Cardiac atrium fibroblast (primary cell): ENCODE measurements at places on chromosomes 4 and X. TPM values are rescaled to one million over a fixed set of nuclear protein-coding genes. Genes with fewer than 3 reads are reported as not detected.

NEXMIF gene
- total RNA-seq, result not detected in 2 replicates

PLXNA3 gene
- total RNA-seq, result 16.4 and 27.9 TPM in 2 replicates

PDLIM3 gene
- 121 and 137 TPM in 2 replicates for total RNA-seq

CLNK gene
- total RNA-seq, result not detected in 2 replicates

GPR78 gene
- total RNA-seq, result 0.36 TPM in 1 of 2 replicates, not detected in the other

CLIC2 gene
- 0.54 and 0.97 TPM in 2 replicates for total RNA-seq

ARMCX4 gene
- total RNA-seq, result 0.90 and 2.1 TPM in 2 replicates

MAGEB6 gene
- not detected in 2 replicates for total RNA-seq

SHOX gene
- total RNA-seq, result not detected in 2 replicates

MTNR1A gene
- total RNA-seq, result not detected in 2 replicates

ZFYVE28 gene
- total RNA-seq, result 4.9 and 9.2 TPM in 2 replicates

ZIC3 gene
- not detected in 2 replicates for total RNA-seq
